ENCODE measurements at places on chromosomes 7 and 10. TPM values are rescaled to one million over a fixed set of nuclear protein-coding genes. Genes with fewer than 3 reads are reported as not detected.

- peak overlapping the region; percentile 38 for H3K4me3 ChIP-seq
- no peaks in the 10 kb centered on the region for H3K36me3 ChIP-seq
- peak overlapping the region; percentile 97 for H3K27ac ChIP-seq
- H3K27me3 ChIP-seq, result no peaks in the 10 kb centered on the region
Observed at GRCh38 chr10:102776779-102777456, 33.2 kb downstream of the WBP1L start.

GRCh38 chr7:114070246-114070645, 151.4 kb upstream of the PPP1R3A start:
- no peaks in the 10 kb centered on the region for H3K36me3 ChIP-seq
- no peaks in the 10 kb centered on the region for H3K27me3 ChIP-seq
- no peak overlapping the region for H3K27ac ChIP-seq
- H3K4me1 ChIP-seq, result no peaks in the 10 kb centered on the region
- DNase-seq, result no peak

- no peak overlapping the region for H3K4me3 ChIP-seq
- H3K36me3 ChIP-seq, result no peaks in the 10 kb centered on the region
- peak; percentile 17 for DNase-seq
- H3K4me1 ChIP-seq, result no peaks in the 10 kb centered on the region
- no peaks in the 10 kb centered on the region for H3K27me3 ChIP-seq
Observed at GRCh38 chr7:157429680-157430224, 92.9 kb downstream of the DNAJB6 start.

- no peaks in the 10 kb centered on the region for H3K27me3 ChIP-seq
- no peak for DNase-seq
- H3K4me3 ChIP-seq, result no peak overlapping the region
- H3K27ac ChIP-seq, result no peak overlapping the region
- H3K4me1 ChIP-seq, result no peaks in the 10 kb centered on the region
Observed at GRCh38 chr7:4817178-4817901, 41.9 kb downstream of the AP5Z1 start.

The VWDE gene
- total RNA-seq, result 0.21 TPM

The ZNF365 gene
- total RNA-seq, result 2.4 TPM

The CYP51A1 gene
- 38.4 TPM for total RNA-seq

The ADAM12 gene
- 5.5 TPM for total RNA-seq

The SLC39A12 gene
- 0.32 TPM for total RNA-seq

The PON1 gene
- total RNA-seq, result not detected
